Upper lobe of left lung (tissue), 6 donors: ENCODE measurements at places on chromosomes 2 and 18. TPM values are rescaled to one million over a fixed set of nuclear protein-coding genes. Genes with fewer than 3 reads are reported as not detected.

DNA sequence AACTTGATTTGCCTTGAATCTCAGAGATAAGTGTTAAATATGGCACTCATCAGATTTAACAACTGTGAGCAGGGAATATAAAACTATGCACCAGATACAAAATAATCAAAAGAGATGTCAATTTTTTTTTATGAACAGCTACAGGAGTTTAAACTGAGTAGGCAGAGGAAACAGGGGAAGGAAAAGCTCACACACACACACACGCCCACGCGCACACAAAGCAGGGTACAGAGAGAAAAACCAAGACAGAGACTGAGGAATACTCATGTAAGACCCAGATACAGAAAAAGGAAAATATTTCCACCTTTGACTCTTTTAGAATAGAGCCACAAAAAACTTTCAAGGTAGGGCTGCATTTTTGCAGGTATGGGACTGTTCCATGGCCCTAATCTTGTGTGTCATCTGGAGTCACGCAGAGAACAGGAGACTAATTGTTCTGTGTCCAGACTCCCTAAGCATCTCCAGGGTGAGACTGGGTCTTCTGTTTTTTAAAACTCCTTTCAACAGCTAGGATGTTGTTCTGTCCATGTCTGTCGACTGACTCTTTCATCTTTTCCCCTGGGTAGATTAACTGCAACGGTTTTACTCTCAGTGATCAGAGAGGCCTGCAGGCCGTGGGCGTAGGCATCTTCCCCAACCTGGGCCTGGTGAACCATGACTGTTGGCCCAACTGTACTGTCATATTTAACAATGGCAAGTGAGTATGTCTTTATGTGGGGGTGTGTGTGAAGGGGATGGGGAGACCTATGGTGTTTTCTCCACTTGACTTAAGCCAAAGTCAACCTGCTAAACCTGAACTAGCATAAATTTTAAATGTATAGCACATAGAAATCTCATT lies 23.0 kb downstream of the SMYD1 start:
- DNase-seq, result no peak
- H3K4me1 ChIP-seq, result no peaks in the 10 kb centered on the region
- no peak overlapping the region for H3K27ac ChIP-seq
- no peaks in the 10 kb centered on the region for H3K27me3 ChIP-seq
- H3K36me3 ChIP-seq, result no peaks in the 10 kb centered on the region

- peak overlapping the region; percentile 76 for H3K27ac ChIP-seq
- no peak for DNase-seq
- H3K27me3 ChIP-seq, result no peaks in the 10 kb centered on the region
- H3K4me3 ChIP-seq, result no peak overlapping the region
- peaks cover 83% of the 10 kb centered on the region for H3K4me1 ChIP-seq
- peaks cover 13% of the 10 kb centered on the region for H3K36me3 ChIP-seq
These were observed 77.4 kb downstream of the LRRFIP1 start for GRCh38 chr2:237704501-237705434.

- H3K27me3 ChIP-seq, result no peaks in the 10 kb centered on the region
- peak overlapping the region; percentile 75 for H3K27ac ChIP-seq
- no peak overlapping the region for H3K4me3 ChIP-seq
- H3K36me3 ChIP-seq, result no peaks in the 10 kb centered on the region
- H3K4me1 ChIP-seq, result peaks cover 18% of the 10 kb centered on the region
These were observed 126.6 kb downstream of the ZNF532 start for GRCh38 chr18:58991167-58991798.

DNA sequence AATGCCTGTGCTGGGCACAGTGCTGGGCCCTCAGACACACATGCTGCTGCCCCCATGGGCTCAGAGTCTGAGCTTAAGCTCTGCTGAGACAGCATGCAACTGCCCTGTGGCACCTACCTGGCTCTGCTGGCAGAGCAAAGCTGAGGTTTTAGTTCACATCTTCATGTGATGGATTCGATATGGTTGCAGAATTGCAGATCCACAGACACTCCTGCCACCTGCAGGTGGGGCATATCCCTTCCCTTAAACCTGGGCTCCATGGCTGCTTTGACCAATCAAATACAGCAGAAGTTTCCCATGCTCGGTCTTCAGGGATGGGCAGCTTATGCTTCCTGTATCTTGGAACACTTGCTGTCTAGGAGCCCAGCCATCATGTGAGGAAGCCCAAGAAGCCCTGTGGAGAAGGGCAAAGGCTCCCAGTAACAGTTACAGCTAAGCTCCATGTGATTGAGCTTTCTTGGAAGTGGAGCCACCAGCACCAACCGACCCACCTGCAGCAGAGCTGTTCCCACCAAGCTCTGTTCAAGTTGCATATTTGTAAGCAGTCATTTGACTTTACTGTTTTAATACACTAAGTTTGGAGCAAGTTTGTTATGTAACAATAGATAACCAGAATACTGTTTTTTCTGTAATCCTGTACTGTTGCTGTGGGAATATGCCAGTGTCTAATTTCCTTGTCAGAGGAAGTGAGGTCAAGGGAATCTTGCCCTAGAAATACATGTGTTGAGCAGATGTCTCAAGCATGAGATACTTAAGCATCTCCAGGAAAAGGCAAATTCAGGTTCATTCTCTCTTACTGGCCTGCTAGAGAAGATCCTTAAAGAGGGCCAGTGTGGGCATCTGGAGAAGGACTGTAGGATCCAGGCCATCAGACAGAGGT lies 79.3 kb downstream of the SH3RF3 start:
- no peak for DNase-seq
- H3K27me3 ChIP-seq, result no peaks in the 10 kb centered on the region
- H3K27ac ChIP-seq, result no peak overlapping the region
- H3K36me3 ChIP-seq, result no peaks in the 10 kb centered on the region

GRCh38 chr2:241975593-241976284 lies 106.2 kb downstream of the RTP5 start:
- DNase-seq, result peak; percentile 21
- no peak overlapping the region for H3K27ac ChIP-seq
- H3K36me3 ChIP-seq, result no peaks in the 10 kb centered on the region

DNA sequence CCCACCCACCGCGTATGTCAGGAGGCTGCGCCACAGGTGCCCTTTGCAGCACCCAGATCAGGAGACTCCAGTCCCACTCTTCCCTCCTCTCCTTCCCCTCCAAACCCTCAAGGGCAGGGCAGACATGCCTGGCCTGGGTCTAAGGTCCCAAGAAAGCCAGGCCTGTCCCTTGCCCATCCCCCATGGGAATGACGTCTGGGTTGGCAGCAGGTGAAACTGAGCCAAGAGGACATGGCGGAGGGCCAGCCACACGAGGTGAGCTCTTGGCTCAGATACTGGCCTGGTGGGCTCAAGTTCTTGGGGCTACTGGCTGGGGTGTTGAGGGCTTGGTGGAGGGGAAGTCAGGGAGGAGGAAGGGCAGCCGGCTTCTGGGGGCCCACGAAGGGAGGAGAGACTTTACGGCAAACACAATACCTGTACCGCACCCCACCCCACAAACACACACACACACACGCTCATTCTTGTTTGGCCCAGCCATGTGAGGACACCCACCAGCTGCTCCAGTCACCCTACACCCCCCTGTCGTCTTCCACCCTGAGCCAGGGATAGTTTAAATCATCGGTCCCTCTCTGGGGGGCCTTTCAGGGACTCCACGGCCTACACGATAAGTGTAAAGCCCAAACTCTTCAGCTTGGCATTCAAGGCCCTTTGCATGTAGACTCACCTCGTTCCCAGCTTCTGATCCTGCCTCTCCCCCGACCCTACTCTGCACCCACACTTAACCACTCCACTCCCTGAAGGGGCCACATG lies 24.1 kb upstream of the TNS1 start:
- DNase-seq, result no peak
- H3K4me1 ChIP-seq, result peaks cover 10% of the 10 kb centered on the region
- no peak overlapping the region for H3K4me3 ChIP-seq
- H3K36me3 ChIP-seq, result no peaks in the 10 kb centered on the region
- H3K27ac ChIP-seq, result no peak overlapping the region
- no peaks in the 10 kb centered on the region for H3K27me3 ChIP-seq

GRCh38 chr2:10550206-10551001 lies 102.3 kb upstream of the ODC1 start:
- no peaks in the 10 kb centered on the region for H3K27me3 ChIP-seq
- H3K4me3 ChIP-seq, result no peak overlapping the region
- H3K36me3 ChIP-seq, result no peaks in the 10 kb centered on the region
- peaks cover 6% of the 10 kb centered on the region for H3K4me1 ChIP-seq
- H3K27ac ChIP-seq, result no peak overlapping the region
- DNase-seq, result no peak

Gene MYCN
- total RNA-seq, result not detected

GRCh38 chr2:40289771-40290404 lies 162.0 kb downstream of the SLC8A1 start:
- no peaks in the 10 kb centered on the region for H3K36me3 ChIP-seq
- no peaks in the 10 kb centered on the region for H3K27me3 ChIP-seq
- no peak for DNase-seq
- H3K4me1 ChIP-seq, result no peaks in the 10 kb centered on the region
- H3K4me3 ChIP-seq, result no peak overlapping the region
- no peak overlapping the region for H3K27ac ChIP-seq

Gene GKN2
- 37.7 TPM for total RNA-seq

DNA sequence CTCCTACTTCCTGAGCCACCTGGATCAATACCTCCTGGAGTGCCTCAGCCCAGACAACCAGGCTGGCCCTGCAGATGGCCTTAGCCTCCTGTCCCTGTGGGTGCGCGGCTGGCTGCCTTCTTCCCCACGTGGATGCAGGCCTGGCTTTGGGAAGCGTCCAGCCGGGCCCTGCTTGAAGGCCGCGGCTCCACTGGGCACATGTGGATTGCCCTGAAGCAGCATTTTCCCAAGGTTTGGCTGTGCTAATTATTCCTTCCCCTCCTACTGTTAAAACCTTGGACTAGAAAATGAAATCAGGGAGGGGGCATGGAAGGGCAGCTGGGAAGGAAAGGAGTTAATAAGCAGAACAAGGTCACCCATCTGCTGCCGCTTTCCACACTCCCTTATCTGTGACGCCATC lies 143.0 kb upstream of the GATA6 start:
- H3K4me3 ChIP-seq, result no peak overlapping the region
- no peaks in the 10 kb centered on the region for H3K27me3 ChIP-seq
- H3K4me1 ChIP-seq, result peaks cover 3% of the 10 kb centered on the region

Gene NGEF
- not detected for total RNA-seq

Gene MYO7B
- 4.2 TPM for total RNA-seq

DNA sequence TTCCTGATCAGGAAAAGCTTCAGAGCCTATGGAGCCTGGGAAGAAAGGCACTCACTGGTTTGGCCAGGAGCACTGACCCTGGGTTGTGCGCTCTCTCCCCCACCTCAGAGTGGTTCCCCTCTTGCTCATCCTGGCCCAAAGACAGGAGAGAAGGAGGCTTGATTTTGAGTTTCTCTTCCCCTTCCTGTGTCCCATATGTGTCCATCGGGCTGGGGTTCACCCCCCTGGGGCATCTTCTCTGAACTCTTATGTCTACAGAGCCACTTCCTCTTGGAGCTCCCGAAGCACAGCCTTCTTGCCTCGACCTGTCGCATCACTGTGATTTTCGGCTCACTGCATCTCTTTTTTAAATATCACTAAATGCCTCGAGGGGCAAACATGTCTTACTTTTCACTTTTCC lies 692.3 kb downstream of the RNF144A start:
- H3K36me3 ChIP-seq, result no peaks in the 10 kb centered on the region
- no peaks in the 10 kb centered on the region for H3K4me1 ChIP-seq
- H3K27me3 ChIP-seq, result no peaks in the 10 kb centered on the region
- DNase-seq, result no peak
- no peak overlapping the region for H3K4me3 ChIP-seq
- H3K27ac ChIP-seq, result no peak overlapping the region

DNA sequence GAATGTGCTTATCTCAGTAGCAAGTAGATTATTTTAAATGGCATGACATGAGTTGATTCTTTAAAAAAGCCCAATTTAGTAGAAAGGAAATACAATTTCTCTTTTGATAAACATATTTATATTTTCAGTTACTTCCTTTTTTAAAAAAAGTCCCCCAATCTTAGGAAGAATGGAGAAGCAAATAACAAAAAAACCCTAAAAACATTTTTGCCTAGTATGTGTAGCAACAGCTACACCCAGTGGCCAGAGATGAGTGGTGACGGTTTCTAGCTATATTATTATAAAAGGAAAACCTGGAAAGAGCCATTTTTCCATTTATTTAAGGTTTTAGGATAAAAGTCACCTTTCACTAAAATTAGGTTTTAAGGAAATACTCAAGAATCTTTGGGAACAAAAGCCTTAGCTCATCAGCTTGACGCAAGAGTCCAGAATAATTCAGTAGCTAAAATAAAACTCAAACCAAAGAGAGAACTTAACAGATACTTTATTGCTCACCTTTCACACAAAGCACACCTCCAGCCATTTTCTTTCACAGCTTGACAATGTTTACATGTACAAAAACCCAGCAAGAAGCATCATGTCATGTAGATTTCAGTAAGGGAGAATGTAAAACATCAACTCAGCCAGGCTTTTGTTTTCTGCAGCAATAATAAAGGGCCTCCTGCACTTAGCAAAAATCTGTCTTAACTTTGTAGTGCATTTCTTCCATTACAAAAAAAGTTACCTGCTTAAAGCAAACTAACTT lies 15.7 kb downstream of the FAM98A start:
- no peak overlapping the region for H3K4me3 ChIP-seq
- no peaks in the 10 kb centered on the region for H3K4me1 ChIP-seq

GRCh38 chr2:222554517-222554916 lies 101.4 kb downstream of the FARSB start:
- no peaks in the 10 kb centered on the region for H3K36me3 ChIP-seq
- H3K27ac ChIP-seq, result no peak overlapping the region
- DNase-seq, result no peak
- no peak overlapping the region for H3K4me3 ChIP-seq

- H3K4me1 ChIP-seq, result peaks cover 33% of the 10 kb centered on the region
- peak; percentile 95 for DNase-seq
- peak overlapping the region; percentile 69 for H3K27ac ChIP-seq
- H3K27me3 ChIP-seq, result no peaks in the 10 kb centered on the region
- peaks cover 11% of the 10 kb centered on the region for H3K36me3 ChIP-seq
These were observed 1.1 kb upstream of the FARP2 start for GRCh38 chr2:241354668-241355658.

- no peaks in the 10 kb centered on the region for H3K4me1 ChIP-seq
- no peak for DNase-seq
- H3K36me3 ChIP-seq, result no peaks in the 10 kb centered on the region
- H3K27me3 ChIP-seq, result no peaks in the 10 kb centered on the region
- no peak overlapping the region for H3K4me3 ChIP-seq
These were observed 10.5 kb downstream of the PLB1 start for GRCh38 chr2:28506112-28506910.

Gene PREPL
- total RNA-seq, result 34.9 TPM

Gene HOXD13
- total RNA-seq, result not detected

DNA sequence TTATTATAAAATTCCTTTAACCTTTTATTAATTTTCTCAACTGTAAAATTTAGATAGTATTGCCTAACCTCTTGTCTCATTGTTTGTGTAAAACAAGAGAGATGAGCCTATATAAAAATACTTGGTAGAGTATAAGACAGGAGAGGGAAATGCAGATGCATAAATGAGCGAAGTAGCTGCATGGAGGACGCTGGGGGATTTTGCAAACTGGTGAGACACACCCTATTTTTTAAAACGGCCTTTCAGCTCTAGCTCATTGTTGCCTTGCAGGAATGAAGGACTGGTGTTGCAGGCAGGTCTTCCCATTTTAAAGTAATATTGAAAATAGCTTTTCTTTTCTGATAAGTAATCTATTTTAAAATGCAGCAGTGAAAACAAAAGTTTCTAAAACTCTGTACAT lies 435.3 kb upstream of the HNRNPA3 start:
- H3K27me3 ChIP-seq, result no peaks in the 10 kb centered on the region
- no peaks in the 10 kb centered on the region for H3K4me1 ChIP-seq
- H3K36me3 ChIP-seq, result no peaks in the 10 kb centered on the region
- no peak for DNase-seq
